Activated T-cell treated with anti-CD3 and anti-CD28 coated beads, Interleukin-2, amount 50 U/mL, for 24 hours (primary cell): ENCODE measurements at places on chromosomes 3 and 15.

DNA sequence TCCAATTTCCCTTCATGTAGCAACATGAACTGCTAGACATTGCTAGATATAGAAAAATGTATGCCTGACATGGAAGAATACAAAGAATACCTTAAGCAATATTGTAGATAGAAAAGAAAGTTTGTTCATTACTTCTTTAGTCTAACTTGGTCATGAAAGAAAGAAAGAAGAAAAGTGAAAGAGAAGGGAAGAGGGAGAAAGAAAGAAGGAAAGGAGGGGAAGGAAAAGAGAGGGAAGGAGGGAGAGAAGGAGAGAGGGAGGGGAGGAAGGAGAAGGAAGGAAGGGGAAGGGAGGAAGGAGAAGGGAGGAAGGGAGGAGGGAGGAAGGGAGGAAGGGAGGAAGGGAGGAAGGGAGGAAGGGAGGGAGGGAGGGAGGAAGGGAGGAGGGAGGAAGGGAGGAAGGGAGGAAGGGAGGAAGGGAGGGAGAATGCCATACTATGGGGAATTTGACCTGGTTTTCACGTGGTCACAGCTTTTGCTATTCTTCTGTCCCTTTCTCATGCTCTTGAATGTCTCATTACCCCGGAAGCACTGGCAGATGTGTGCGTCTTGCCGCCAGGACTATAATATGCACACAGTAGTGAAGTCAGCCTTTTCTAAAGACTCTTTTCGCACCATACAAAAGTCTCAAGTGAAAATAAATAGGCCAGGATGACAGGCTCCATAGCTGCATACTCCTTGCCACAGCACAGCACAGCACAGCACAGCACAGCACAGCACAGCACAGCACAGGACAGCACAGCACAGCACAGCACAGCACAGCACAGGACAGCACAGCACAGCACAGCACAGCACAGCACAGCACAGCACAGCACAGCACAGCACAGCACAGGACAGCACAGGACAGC is 78.2 kb downstream of the CHAC1 start:
- DNase-seq = no peak

- no peak for DNase-seq
Observed at GRCh38 chr15:40472171-40472727, 1.5 kb downstream of the CHST14 start.

DNA sequence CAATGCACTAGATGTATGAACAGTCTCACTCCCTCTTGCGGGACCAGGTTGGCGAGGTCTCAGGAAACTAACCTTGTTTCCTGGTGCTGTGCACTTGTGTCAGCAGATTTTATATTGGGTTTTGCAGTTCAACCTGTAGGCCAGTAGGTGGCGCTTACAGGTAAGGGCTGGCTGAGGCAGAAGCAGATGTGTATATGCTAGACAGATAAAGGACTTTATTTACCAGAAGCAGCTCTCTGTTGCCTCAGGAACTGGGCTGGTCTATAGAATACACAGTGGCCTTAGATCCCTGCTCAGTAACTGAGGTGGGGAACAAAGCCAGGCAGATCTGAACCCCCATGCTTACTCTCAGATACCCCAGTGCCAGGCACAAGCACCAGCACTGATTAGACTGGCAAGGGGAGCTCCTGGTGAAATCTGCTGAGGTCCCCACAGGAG is 296.8 kb downstream of the DOCK3 start:
- DNase-seq = peak; percentile 48

DNA sequence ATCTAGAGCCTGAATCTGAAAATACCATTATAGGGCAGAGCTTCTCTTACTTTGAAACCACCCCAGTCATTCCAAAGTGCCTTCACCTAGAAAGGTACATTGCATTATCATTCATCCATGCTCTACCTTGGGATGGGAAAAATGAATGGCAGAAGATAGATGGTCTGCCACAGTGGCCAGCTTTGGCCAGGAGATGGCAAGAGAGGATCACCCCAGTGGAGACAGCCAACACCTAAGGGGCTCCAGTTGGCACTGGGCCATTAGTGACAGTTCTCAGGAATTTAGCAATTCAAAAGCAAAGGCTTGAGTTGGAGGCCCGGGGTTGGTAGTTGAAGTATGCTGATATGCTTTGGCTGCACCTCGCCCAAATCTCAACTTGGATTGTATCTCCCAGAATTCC is 253.6 kb upstream of the MRPL3 start:
- no peak for DNase-seq

- no peak for DNase-seq
Observed at GRCh38 chr3:14405360-14406238, 3.2 kb downstream of the SLC6A6 start.

DNA sequence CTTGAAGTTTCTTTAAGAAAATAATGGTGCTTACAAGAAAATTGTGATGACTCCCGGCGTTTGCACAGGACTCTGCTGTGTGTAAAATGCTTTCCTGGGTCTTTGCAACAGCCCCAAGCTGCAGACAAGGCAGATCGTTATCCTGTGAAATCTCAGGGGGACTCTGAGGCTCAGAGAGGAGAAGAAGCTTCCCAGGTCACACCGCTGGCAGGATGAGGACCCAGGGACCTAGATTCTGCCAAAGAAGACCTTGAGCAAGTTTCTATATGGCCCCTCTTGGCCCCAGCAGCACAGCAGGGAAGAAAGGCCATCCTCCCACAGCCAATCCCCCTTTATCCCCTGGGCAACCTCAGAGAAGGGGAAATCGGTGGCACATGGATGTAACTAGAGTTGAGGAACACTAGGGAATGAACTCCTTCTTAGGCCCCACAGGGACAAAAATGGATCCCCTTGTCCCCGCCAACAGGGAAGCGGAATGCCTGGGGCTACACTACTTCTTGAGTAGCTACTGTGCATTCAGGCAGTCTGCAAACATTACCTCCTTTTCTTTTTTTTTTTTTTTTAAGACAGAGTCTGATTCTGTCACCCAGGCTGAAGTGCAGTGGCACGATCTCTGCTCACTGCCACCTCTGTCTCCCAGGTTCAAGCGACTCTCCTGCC is 72.8 kb downstream of the CPN2 start:
- DNase-seq = peak; percentile 14

GRCh38 chr15:28096411-28096669 is 2.8 kb downstream of the OCA2 start:
- DNase-seq = no peak
